ENCODE measurements at places on chromosomes 5 and 9.

- no peak for DNase-seq
Observed at GRCh38 chr9:20898885-20899554, 132.4 kb downstream of the HACD4 start.

- peak; percentile 75 for DNase-seq
Observed at GRCh38 chr5:149940077-149940574, 4.5 kb downstream of the PDE6A start.

GRCh38 chr5:9365512-9365911, 180.4 kb downstream of the SEMA5A start:
- DNase-seq, result no peak

GRCh38 chr5:122702524-122702875, 72.4 kb upstream of the SNX2 start:
- no peak for DNase-seq

GRCh38 chr9:120040896-120041295, 539.1 kb downstream of the CDK5RAP2 start:
- DNase-seq, result no peak

GRCh38 chr5:994821-995220, 13.8 kb upstream of the NKD2 start:
- no peak for DNase-seq

- DNase-seq, result no peak
Observed at GRCh38 chr9:137488327-137488653, 29.2 kb upstream of the NSMF start.

- DNase-seq, result no peak
Observed at GRCh38 chr9:8905731-8906130, 1106.2 kb upstream of the DMAC1 start.

- DNase-seq, result peak; percentile 30
Observed at GRCh38 chr5:67182301-67182790, 14.3 kb downstream of the CD180 start.
